Peyer's patch (tissue), 4 donors: ENCODE measurements at places on chromosomes 2 and 18. TPM values are rescaled to one million over a fixed set of nuclear protein-coding genes. Genes with fewer than 3 reads are reported as not detected.

Gene RAB6C
- not detected for total RNA-seq

Gene COLEC11
- 1.1 TPM for total RNA-seq

GRCh38 chr2:9221223-9221622 lies 14.6 kb downstream of the ASAP2 start:
- no peak overlapping the region for H3K4me3 ChIP-seq
- H3K36me3 ChIP-seq, result no peaks in the 10 kb centered on the region
- H3K27me3 ChIP-seq, result no peaks in the 10 kb centered on the region
- H3K4me1 ChIP-seq, result no peaks in the 10 kb centered on the region
- no peak for DNase-seq

DNA sequence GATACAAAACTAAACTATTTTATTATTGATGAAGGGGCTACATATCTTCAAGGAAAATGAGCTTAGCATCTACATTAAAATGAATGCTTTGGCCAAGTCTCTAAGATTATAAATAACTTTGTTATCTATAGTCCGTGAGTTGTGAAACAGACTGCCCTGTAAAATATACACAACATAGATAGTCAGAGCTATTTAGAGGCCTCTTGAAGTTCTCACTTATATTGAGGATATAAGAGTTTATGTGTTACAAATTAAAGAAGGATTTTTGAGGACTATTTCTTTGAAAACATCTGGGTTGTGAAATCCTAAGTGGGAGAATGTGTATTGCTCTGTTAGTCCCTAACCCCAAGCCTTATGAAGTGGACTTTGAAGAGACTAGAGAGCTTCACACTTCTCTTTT lies 292.0 kb upstream of the CDH2 start:
- H3K4me3 ChIP-seq, result no peak overlapping the region
- no peaks in the 10 kb centered on the region for H3K4me1 ChIP-seq
- no peaks in the 10 kb centered on the region for H3K27me3 ChIP-seq
- H3K27ac ChIP-seq, result no peak overlapping the region

GRCh38 chr2:229489016-229489415 lies 217.9 kb upstream of the PID1 start:
- H3K36me3 ChIP-seq, result no peaks in the 10 kb centered on the region
- no peak overlapping the region for H3K27ac ChIP-seq
- no peaks in the 10 kb centered on the region for H3K27me3 ChIP-seq
- no peaks in the 10 kb centered on the region for H3K4me1 ChIP-seq
- DNase-seq, result no peak
- no peak overlapping the region for H3K4me3 ChIP-seq

DNA sequence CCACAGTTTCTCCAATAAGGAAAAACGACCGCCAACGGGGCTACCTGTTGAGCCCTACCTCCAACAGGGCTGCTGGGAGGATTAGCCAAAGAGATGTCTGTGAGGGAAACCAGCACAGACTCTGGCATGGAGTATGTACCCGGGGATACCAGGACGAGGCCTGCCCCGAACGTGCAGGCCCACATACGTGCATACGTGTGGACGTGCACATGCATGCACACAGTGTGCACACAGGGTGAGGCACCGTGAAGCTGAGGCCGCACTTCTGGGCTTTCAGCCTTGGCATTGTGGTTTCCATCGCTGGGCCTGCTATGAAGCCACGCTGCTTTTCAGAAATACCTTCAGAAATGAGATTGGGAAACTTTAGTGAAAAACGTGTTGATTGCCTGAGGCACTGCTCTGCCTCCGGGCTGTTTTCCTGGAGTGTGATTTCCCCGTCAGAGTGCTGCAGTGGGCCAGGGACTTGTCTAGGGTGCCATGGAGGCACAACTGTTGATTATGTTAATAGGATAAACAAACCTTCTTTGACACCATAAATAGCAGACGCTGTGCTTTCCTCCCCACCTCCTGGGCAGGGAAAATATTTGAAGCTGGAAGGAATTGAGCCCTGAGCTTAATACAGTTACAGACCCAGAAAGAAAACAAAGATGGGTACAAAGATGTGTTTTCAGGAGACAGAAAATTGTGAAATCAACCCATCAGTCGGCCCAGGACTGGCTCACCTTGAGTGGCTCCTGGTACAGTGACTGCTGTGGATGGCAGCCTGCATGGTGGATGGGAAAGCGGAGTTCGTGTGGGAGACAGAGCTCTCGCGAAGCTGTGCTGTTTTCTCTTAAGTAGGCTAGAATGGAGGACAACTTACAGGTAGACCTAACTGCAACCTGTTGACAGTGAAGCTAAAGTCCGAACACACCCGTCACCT lies 182.3 kb downstream of the FAM210A start:
- H3K27me3 ChIP-seq, result no peaks in the 10 kb centered on the region
- H3K36me3 ChIP-seq, result no peaks in the 10 kb centered on the region
- H3K4me1 ChIP-seq, result peaks cover 39% of the 10 kb centered on the region
- DNase-seq, result peak; percentile 11
- H3K4me3 ChIP-seq, result no peak overlapping the region

GRCh38 chr2:14781142-14781541 lies 148.6 kb downstream of the LRATD1 start:
- H3K27ac ChIP-seq, result no peak overlapping the region
- no peaks in the 10 kb centered on the region for H3K36me3 ChIP-seq
- no peak overlapping the region for H3K4me3 ChIP-seq
- H3K4me1 ChIP-seq, result no peaks in the 10 kb centered on the region

DNA sequence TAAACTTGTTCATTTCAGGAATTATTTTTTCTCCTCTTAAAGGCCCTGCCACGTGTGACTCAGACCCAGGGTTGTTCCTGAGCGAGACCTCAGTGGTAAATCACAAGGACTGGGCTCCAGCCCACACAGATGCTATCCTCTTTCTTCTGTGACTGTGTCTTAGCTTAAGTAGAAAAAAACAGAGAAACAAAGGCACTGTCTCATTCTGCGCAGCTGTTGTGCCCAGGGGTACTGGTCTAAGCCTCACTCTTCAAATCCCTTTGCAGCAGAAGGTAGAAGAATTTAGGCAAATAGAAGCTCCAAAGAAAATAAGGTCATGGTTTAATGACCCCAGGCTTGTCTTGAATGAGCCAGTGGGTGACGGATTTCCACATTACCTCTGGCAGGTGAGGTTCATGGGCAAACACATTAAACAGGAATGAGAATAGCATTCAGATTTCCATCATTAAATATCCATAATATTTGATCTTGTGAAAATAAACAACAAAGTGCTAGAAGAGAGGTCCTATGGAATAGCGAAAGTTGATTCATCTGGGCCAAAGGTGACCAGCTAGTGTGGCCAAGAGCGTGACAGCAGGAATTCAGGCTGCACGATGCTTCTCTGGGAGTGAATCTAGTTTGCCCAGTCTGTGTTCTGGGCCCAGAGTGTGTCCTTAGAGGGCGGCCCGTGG lies 63.3 kb downstream of the LIPG start:
- DNase-seq, result no peak
- no peak overlapping the region for H3K27ac ChIP-seq
- H3K27me3 ChIP-seq, result no peaks in the 10 kb centered on the region
- no peaks in the 10 kb centered on the region for H3K36me3 ChIP-seq
- H3K4me3 ChIP-seq, result no peak overlapping the region
- peaks cover 21% of the 10 kb centered on the region for H3K4me1 ChIP-seq

DNA sequence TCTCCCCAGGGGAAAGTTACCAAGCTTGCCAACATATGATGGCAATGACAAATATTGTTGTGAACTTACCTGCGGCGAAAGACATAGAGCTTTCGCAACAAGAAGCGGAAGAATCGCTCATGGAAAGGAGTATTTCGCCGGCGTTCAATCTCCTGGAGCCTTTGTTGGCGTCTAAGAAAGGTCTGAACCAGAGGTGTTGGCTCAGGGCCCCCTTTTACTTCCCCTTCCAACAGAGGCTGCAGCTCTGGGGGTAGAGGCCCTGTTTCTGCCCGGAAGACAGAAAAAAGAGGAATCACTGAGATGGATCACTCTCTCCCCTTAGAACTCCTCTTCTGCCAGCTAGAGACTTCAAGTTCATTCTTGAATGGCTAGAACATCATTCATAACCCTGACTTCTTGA lies 10.8 kb downstream of the GGCX start:
- H3K36me3 ChIP-seq, result no peaks in the 10 kb centered on the region
- DNase-seq, result no peak
- peaks cover 9% of the 10 kb centered on the region for H3K4me1 ChIP-seq
- H3K27ac ChIP-seq, result no peak overlapping the region
